ENCODE measurements at places on chromosomes 4 and X.

GRCh38 chr4:55517526-55518229, 29.0 kb downstream of the CLOCK start:
- no peak for DNase-seq

DNA sequence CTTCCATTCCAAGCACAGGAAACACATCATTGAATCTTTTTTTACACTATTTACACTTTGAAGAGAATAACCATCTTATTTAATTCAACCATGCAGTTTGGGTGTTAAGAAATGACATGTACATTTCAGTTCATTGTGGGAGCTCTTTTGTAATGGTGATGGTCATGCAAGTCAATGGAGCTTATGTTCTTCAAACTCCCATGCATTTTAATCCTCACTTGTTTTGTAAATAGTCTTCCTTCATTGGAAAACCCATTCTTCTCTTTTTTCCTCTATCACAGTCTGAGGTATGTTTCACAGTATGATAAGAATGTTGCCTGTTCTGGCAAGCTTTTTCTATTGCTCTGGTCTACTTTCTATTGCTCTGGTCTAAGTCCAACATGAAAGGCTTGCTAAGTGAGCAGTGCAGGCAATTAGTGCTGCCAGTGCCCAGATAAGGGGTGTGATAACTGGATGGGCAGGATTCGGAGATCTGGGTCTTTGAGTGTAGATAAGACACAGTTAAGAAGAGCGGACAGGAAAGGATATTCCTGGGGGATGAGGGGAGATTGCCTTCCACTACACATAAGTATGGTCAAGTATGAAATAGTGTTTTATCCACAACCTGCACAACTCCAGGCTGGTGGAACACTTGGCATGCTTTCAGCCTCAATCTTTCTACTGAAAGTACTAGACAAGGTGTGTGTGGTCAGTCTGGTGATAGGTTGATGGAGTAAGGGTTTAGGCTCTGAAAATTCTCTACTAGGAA, 17.1 kb downstream of the AFP start:
- no peak for DNase-seq

GRCh38 chr4:6352031-6352692, 82.5 kb downstream of the WFS1 start:
- no peak for DNase-seq

DNA sequence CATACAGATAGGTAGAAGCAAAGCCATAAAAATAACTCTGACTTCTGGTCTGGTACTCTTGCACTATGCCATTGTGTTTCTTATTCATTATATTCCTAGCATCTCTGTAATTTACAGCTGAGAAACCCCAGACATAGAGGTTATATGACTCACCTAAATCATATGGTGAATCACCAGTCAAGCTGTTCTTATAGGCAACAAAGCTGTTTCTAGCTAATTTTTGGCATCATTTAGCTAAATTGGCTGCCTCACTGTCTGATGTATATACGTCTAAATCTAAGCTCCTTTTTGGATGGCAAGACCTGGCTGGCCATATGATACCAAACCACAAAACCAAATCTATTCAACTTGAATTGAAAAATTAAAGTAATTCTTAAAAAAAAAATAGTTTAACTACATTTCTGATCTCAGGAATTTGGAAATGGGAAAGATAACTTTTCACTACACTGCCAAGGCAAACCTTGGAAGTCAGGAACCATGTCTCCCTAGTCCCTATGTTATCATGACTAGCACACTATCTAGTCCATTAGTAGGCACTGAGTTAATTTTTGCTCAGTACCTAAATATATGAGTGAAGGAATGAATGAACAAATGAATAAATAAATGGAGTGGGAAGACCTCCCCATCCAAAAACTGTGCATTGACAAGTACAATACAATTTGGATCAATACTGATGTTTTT, 41.3 kb upstream of the STAG2 start:
- no peak for DNase-seq

DNA sequence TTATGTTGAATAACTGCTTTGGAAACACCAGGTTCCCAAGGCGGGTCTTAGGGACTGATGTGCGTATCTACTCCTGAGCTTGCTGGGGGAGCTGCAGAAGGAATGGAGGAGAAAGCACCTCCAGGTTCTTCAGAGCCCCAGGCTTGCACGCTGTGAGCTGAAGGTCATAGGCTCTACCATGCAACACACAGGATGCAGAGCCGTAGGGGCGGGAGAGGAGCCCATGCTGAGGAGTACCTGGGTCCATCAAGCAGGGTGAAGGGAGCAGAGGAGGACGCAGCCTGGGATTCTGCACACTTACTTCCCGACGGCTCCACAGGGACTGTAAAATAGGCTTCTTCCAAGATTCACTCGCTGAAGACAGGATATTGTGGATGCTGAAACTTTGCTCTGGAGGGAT, 426.5 kb upstream of the FRG1 start:
- no peak for DNase-seq
